Activated T-helper 9 cell treated with anti-CD3 and anti-CD28 coated beads, Interleukin-2, amount 50 U/mL, for 16 hours (primary cell): ENCODE measurements at places on chromosomes 3 and 15.

DNA sequence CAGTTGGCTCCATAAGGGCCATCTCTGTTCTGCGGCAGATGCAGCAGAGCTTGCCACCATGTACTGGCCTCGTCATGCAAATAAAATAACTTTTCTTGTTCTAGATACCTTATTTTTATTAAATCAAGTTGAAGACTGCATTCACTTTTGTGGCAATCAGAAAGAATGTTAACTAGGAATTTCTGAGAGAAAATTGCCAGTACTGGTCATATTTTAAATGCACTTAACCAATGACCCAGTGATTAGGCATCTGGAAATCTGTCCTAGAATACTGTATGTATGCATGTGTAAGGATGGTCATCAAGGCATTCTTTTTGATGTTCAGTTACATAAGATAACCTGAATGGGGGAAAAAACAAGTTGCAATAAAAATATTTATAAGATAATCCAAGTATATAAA is 34.2 kb upstream of the CSPG5 start:
- DNase-seq, result no peak

GRCh38 chr3:191721990-191722389 is 261.0 kb downstream of the PYDC2 start:
- DNase-seq, result no peak

DNA sequence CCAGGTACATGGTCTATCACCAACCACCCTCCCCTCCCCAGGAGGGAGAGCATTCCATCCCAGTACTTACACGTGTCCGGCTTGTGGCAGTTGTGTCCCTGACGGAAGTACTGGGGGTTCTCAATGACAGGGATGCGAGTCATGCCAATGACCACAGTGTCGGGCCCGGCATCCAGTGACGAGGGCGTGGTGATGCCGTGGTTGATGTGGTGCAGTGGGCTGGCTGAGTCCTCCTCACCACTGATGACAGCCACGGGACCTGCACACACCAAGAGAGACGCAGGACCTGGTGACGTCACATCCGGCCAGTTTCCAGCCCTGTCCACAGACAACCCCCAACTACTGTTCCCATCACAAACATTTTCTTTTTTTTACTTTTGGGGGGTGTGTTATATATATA is 223.8 kb downstream of the NTRK3 start:
- DNase-seq, result no peak

DNA sequence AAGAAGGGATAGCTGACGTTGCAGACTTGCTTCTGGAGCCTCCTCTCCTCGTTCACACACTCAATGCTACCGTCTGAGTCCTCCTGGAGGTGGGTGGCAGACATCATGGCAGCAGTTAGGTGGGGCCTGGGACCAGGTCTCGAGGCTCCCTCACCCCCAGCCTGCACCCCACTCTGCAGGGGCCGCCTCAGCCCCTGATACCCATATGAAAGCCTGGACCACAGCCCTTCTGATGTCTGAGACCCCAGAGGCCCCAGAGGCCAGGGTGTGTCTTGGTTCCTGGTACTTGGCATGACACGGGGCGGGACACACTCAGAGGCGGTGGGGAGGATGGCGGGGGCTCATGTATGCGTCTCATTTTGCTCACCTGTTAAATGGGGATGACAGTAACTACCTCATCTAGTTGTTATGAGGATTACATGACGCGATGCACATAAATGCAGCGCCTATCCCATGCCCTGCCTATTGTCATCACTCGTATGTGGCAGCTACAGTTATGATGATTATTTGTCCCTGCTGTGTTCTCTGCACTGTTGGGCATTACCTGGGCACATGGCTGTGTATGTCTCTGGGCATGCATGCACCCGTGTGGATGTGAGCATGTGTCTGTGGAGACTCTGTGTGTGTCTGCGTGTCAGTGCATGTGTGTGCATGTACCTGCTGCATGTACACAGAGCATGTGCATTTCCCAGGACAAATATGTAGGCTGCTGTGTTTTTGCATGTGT is 39.9 kb downstream of the FEM1B start:
- no peak for DNase-seq

DNA sequence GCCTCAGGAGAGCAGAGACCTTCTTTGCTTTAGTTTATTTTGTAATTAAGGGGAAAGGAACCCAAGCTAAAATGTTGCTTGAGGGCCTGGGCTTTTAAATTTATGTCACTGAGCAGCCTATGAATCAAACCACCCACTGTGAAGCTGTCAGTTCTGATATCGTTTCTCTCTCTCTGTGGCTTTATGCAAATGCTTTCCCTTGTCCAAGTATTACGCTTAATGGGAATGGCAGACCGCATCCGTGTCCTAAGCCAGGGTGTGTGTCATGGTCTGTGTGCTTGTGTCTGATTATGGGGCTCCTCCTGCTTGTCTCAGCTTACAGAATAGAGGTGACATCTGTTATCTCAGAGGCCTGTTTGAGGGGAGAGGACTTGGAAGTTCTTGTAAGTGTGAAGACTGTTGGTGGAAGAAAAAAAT is 82.4 kb downstream of the EBLN2 start:
- DNase-seq, result no peak

- DNase-seq, result no peak
Observed at GRCh38 chr3:180934638-180935037, 22.2 kb downstream of the FXR1 start.

- no peak for DNase-seq
Observed at GRCh38 chr3:44184319-44184953, 57.2 kb upstream of the TOPAZ1 start.

DNA sequence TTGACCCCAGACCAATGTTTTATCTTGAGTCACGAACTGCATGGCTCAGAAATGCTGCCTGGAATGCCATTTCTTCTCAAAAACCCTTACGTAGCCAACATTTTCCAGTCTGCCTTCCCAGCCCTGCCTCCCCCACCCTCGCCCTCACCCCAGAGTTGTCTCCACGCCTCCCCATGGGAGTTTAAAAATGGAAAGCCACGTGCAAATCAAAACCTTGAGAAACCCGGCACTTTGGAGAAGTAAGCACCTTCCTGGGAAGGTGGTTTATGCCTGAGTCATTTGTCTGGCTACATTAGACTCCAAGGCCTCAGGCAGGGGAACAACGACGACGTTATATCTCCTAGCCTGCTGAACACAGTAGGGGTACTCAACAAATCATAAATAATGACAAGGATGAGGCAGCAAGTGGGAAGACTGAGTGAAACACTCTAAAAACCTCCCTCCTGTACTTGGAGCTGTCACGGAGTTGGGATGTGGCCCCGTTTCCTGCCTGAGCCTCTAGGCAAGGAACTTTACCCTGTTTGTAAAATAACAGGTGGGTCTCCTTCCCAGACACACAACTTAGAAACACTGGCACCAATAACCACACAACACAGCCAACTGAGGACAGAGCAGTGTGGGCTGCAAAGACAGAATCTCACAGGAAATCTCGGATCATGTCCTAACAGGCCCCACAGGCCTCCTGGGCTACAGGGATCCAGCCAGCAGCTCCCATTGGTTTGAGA is 179.1 kb downstream of the NTRK3 start:
- no peak for DNase-seq

GRCh38 chr3:187808527-187808895 is 63.2 kb upstream of the BCL6 start:
- no peak for DNase-seq

DNA sequence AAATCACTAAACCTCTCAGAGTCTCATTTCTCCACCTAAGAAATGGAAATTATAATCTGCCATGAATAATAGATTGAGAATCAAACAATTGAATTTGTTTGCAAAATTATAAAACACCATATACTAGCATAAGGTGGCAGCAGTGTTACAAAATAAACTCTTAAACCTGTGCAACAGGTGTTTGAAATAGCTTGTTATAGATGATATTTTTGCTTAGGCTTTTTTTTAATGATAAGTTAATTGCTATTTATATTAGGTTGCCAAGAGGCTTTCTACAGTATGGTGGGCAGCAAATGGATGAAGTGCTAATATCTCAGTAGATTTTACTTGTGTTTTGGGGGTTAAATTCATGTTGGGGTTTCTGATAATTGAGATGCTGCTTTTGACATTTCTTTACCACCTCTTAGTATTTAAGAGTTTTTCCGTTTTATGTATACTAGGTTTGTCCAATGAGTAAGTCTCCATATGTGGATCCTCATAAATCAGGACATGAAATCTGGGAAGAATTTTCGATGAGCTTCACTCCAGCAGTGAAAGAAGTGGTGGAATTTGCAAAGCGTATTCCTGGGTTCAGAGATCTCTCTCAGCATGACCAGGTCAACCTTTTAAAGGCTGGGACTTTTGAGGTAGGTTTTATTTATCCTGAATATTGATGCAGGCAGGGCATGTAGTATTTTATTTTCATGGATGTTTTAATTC is 19.6 kb downstream of the NR1D2 start:
- DNase-seq, result no peak

GRCh38 chr3:33417066-33417673 is 23.0 kb downstream of the UBP1 start:
- DNase-seq, result no peak

DNA sequence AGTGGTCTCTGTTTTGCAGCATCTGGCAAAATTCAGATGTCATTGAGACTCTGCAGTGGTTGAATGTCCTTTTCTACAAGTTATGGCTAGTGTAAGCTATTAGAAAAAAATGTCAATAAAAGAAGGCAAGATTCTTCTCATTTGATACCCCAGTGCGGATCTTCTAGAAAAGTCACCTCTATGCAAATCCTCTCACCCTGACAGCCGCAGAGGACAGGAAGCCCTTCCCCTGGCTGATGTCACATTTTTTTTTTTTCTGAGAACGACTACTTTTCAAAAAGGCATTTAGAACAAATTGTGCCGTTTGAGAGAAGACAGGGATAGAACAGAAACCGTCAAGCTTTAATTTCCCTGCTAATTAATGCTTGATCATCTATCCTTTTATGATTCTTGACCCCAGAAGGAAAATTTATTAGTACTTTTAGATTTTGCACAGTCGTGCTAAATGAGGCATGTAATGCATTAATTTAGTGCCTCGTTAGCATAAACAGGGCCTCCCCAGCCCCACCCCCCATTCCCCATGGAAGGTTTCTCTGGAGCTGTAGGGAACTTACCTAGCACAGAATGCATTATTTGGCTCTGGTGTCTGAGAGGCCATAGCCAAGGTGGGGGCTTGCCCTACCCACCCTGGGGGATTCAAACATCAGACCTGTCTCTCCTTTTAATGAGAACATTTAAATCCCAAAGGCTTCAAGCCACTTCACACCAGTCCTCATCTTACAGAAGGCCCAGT is 183.8 kb downstream of the OPA1 start:
- no peak for DNase-seq

DNA sequence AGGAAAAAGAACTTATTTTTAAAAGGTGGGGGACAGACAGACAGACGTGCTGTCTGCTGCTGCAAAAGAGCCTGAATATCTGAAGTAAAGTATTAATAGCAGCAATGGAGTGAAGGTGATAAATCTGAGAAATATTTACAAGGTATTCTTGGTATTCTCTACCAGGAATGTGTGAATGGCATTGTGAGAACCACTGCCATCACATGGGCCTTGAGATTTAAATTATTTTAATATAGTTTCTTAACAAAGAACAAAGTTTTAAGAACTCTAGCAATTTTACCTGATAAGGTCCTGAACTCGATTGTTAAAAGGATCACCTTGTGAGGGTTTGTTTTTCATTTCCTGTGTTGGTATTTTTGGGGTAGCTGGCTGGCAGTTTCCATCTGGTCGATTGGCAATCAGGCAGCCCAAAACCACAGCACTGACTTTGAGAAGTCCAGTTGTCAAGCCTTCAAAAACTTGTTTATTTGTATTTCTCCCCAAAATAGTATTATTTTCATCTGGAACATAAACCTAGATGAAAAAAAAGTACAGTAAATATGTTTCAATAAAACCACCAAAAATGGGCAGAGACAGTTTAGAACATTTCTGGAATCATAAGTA is 97.3 kb downstream of the ISL2 start:
- DNase-seq, result no peak
